H9 (cell line): ENCODE measurements at places on chromosomes 11 and 22.

GRCh38 chr11:12755510-12756453 is 81.6 kb downstream of the TEAD1 start:
- DNase-seq = no peak

GRCh38 chr22:36027935-36028645 is 534 bp downstream of the RBFOX2 start:
- no peak for DNase-seq

DNA sequence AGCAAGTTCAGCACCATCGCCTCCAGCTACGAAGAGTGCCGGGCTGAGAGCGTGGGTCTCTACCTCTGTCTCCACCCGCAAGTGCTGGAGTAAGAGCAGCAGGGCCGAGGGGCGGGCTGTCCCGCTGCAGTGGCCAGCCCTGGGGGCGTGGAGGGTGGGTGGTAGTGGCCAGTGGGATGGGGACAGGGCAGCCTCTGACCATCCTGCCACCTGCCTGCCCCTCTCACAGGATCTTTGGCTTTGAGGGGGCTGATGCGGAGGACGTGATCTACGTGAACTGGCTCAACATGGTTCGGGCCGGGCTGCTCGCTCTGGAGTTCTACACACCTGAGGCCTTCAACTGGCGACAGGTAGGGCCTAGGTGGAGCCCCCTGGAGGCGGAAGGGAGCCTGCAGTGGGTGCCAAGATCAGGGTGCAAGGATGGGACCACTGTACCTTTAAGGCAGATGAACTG is 15.0 kb upstream of the BBS1 start:
- DNase-seq = peak; percentile 71

GRCh38 chr22:49966774-49967705 is 6.5 kb downstream of the PIM3 start:
- DNase-seq = peak; percentile 32

GRCh38 chr22:19940536-19941364 is 822 bp upstream of the COMT start:
- DNase-seq = no peak

DNA sequence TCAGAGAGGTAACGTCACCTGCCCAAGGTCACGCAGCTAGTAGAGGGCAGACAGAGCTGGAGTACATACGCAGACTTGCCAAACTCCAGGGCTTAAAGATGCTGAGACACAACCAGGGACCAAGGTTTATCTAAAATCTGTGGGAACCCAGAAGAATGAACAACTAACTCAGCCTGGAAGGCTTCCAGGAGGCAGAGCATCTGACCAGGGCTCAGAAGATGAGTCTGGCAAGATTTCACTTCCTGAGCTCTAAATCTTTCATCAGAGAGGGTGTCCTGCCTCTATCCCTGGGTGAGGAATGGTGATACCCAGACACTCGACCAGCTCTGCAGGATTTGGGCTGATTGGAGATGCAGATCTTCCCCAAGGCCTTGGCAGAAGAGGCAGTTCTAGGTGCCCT is 9.1 kb downstream of the GAL3ST1 start:
- no peak for DNase-seq
